ENCODE measurements at places on chromosomes 3 and 15.
A peak's percentile ranks its signal among the peaks of the same experiment; 100 is the strongest.

GRCh38 chr3:127764841-127765362 is 57.4 kb downstream of the MGLL start:
- DNase-seq: no peak

GRCh38 chr3:8743911-8744310 is 10.3 kb downstream of the CAV3 start:
- no peak for DNase-seq

- DNase-seq: no peak
These were observed 15.1 kb upstream of the CCDC80 start for GRCh38 chr3:112656043-112656442.

- no peak for DNase-seq
These were observed 19.5 kb downstream of the LRIG1 start for GRCh38 chr3:66481071-66482017.

DNA sequence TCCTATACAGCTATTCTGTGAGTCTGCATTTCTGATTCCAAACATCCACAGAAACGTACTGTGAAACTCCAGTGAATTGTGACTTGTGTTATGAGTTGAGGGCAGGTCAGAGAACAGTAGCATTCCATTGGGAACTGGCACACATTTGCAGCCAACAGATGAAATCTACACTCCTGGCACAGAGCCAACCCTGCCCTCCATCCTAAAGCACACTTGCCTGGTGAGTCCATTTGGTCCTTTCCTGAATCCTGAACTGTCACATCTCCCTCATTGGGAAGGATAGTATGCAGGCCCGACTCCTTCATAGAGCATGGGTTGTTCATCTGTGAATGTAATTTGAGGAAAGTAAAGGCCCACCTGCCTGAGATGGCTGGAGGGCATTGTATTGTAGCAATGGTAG is 314.3 kb upstream of the RASGRP1 start:
- no peak for DNase-seq

GRCh38 chr3:139987908-139988307 is 52.9 kb downstream of the CLSTN2 start:
- DNase-seq: no peak

DNA sequence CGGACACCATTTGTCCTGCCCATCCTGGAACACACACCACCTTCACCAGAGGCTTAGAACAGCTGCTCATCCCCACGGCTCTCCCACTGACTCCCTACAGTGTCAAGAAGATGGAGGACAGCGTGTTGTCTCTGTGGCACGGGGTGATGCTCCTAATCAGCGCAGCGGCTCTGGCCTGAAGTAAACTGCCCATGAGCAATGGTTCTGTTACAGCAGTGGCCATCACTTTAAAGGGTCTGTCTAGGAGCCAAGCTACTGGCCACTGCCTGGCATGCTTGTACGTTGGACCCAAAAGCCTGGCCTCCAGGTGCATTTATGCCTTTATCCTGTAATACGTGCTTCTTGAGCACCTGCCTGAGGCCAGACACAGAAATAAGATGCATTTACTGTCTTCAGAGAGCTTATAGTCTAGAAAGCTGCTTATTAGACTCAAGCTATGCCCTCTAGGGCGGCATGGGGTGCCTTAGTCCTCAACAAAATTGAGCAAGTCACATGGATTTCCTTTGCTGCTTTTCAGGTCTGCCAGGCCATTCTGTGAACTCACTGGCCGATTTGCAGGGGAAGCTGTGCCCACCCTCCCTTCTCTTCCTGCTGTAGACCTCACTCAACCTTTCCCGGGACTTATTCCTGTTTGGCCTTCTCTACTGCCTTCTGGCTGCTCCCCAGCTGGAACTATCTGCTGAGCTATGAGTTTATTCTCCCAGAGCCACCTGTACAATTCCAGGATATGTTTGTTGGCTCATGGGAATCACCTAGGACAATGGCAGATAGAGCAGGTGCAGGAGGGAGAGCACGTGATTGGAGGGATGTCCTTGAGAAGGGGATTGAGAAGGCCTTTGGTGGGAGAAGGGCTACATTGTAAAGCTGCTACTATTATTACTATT is 51.9 kb downstream of the STARD5 start:
- no peak for DNase-seq

GRCh38 chr3:195818301-195818700 is 6.6 kb upstream of the MUC4 start:
- DNase-seq: no peak

- DNase-seq: no peak
These were observed 12.4 kb downstream of the CD276 start for GRCh38 chr15:73696641-73697001.

- no peak for DNase-seq
These were observed 40.8 kb downstream of the MESD start for GRCh38 chr15:80948651-80949292.

DNA sequence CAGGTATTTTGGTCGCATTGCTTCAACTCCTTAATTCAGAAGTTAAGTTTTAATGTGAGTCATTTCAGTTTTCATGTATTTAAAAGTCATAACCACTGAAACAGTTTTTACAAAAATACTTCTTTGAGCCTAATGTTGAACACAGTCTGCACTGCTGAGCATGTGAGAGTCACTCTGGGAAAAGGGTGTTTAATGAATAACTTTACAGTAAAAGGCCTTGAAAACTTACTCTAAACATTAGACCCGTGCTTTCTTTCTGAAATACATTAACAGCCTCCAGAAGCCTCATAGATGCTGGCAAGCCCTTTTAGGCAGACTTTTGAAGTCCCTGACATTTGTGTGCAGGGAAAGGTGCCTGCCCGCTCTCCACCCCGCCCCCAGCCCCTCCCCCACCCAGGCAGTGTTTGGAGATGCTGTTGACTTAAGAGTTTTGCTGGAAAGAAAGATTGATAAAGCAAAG is 68.9 kb upstream of the NR2F2 start:
- DNase-seq: no peak

GRCh38 chr15:100073982-100074381 is 267.8 kb downstream of the ADAMTS17 start:
- no peak for DNase-seq

- no peak for DNase-seq
These were observed 107.0 kb downstream of the IGF2BP2 start for GRCh38 chr3:185717627-185718402.

GRCh38 chr3:155870945-155871745 is 695 bp downstream of the GMPS start:
- no peak for DNase-seq

- DNase-seq: no peak
These were observed 56.7 kb upstream of the TSC22D2 start for GRCh38 chr3:150351398-150351797.

GRCh38 chr15:93459396-93459795 is 370.4 kb upstream of the RGMA start:
- DNase-seq: no peak

DNA sequence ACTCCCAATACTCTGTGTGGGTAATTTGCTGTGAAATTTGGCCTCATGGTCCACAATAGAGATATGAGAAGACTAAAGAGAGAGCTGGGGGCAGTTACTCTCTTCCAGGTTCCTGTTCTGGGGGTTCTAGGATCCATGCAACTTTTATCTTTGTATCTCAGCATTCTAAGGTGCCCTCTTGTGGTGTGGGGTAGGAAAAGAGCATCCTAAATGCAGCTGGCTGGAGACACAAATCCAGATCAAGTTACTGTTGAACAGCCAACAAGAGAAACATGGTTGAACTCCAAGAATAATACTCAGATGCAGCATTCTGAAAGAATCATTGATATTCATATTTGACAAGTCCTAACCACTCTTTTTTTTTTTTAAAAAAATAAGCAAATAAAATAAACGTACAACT is 238.2 kb downstream of the GREM1 start:
- peak; percentile 46 for DNase-seq

DNA sequence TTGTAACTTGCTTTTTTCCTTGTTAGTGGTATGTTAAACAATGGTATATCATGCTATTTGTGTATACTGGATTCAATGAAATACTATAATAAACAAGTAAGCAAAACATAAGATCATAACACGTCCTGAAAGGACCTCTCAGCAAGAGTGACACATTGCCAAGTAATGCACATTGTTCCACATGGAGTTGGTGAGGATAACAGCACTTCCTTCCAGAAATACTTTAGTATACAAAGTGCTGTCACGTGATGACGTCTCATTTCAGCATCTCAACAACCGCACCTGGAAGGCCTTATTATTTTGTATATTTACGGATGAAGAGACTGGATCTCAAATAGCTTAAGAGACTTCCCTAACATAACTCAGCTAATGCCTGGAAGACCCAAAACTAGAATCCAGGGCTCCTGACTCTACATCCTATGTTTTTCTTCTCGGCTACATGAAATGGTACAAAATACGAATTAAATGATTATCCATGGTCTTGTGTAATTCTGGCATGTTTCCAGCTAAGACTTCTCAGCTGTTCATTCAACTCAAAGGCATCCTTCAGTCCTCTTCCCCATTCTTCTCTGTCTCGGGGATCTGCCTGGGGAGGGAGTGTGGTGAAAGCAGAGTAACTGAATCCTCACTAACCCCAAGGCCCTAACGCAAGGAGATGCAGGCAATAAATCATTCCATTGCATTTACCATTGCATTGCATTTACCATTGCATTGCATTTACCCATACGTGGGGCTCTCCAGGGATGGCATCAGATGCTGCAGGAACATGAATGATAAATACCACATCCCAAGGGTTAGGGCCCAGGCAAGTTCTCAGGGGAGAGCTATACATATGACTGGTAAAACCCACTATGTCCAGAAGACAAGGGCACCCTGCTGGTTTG is 79.2 kb downstream of the LIPC start:
- DNase-seq: no peak

- no peak for DNase-seq
These were observed 4.4 kb upstream of the DLG1 start for GRCh38 chr3:197302696-197303341.

- no peak for DNase-seq
These were observed 226.9 kb downstream of the TPRG1 start for GRCh38 chr3:189398656-189399055.

DNA sequence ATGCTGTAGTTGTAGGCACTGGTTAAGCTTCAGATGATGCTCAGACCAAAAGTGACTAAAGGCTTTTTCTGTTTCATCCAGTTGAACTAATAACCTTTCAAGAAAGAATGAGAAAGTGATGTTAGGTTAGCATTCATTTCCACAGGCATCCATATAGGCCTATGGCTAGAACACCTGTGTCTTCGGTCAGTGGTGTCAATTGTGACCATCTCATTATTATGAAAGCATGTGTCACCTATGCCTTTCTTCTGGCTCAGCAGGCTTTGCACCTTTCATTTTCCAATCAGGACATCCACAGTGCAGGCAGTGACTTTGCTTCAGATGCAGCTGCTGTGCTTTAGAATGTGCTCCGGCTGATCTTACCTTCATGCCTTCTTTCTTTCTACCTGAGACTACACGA is 57.9 kb downstream of the B3GNT5 start:
- DNase-seq: no peak

GRCh38 chr3:160319322-160319721 is 79.7 kb downstream of the IFT80 start:
- no peak for DNase-seq

- DNase-seq: no peak
These were observed 24.4 kb upstream of the CYP11A1 start for GRCh38 chr15:74391582-74392450.

GRCh38 chr3:64058566-64058965 is 35.3 kb upstream of the PSMD6 start:
- no peak for DNase-seq

- DNase-seq: no peak
These were observed 53.8 kb downstream of the STAG1 start for GRCh38 chr3:136698361-136698760.

DNA sequence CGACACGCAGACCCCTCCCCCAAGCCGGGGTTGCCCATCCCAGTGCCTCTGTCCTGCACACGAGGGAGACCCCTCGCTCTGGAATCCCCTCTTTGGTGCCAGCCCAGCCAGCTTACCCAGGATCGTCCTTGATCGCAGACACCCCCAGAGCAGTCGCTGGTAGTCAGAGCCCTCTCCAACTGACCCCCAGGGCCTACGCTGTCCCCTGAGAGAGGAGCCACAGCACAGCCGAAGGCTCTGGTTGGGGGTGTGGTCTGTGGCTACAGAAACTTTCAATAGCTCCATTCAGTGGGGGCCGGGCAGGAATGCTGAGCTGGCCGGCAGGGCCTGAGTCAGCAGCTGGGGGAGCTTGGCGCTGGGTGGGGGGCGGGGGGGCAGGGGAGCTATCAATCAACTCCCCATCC is at the start of gene LCTL:
Gene LCTL, minus strand, starts transcription at position 258 of the 404 bp plus-strand sequence. CDS start 633 bp downstream, outside the sequence.
- no peak for DNase-seq

GRCh38 chr3:188198001-188198400 is 44.0 kb downstream of the LPP start:
- DNase-seq: no peak

GRCh38 chr15:70510433-70510832 is 252.9 kb downstream of the UACA start:
- DNase-seq: no peak

- peak; percentile 32 for DNase-seq
These were observed 7.7 kb downstream of the CCR5 start for GRCh38 chr3:46378426-46378942.

DNA sequence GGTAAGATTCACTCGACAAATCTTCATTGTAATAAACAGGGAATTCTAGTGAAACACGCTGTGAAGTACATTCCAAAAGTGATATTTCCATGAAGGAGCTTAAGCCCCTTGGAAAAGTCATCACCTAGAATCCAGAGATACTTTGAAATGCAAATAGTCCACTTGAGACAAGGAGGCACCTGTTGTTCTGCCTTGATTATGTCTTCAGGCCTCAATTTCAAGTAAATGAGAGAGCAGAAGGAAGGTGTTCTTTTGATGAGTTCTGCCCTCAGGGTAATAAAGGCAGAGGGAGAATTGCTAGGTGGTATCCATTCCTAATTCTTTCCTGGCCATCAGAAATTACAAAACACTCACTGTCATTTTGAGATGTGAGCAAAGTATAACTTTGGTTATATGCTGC is 162.1 kb downstream of the CADM2 start:
- no peak for DNase-seq

- DNase-seq: no peak
These were observed 16.6 kb upstream of the NIT2 start for GRCh38 chr3:100317912-100318311.

DNA sequence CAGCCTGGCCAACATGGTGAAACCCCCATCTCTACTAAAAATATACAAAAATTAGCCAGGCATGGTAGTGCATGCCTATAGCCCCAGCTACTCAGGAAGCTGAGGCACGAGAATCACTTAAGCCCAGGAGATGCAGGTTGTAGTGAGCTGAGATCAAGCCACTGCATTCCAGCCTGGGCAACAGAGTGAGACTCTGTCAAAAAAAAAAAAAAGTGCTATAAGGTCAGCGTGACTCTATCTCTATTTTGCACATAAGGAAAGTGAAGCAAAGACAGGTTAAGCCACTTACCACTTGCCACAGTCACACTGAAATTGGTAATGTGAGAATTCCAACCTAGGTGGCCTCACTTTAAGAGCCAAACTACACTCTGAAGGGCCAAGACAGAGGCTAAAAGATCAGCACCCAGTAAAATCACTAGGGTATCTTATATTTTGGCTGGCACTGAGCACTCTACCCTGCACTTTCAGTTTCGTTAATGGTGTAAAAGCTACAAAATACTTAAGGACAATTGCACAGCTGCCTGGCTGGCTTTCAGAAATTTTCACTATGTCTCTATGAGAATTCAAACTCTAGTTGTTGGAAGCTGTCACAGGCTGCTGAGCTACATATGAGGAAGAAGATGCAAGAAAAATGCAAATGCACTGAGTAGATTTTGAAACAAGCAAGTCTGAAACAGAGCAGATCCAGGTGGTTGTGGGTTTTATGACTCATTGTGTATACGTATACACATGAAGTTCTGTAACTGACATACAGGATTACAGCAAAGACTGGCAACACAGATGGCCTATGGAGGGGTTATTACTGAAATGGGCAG is 32.7 kb downstream of the TRANK1 start:
- no peak for DNase-seq

- DNase-seq: no peak
These were observed 136.2 kb upstream of the EIF1B start for GRCh38 chr3:40173227-40173721.

GRCh38 chr3:155869691-155870090 is 759 bp upstream of the GMPS start:
- DNase-seq: no peak
